Activated CD4-positive, CD25-positive, alpha-beta regulatory T cell treated with anti-CD3 and anti-CD28 coated beads, Interleukin-2, amount 50 U/mL, for 16 hours (primary cell): ENCODE measurements at places on chromosomes 12 and 14.

- DNase-seq, result no peak
These were observed 7.6 kb downstream of the EVL start for GRCh38 chr14:100072783-100073346.

GRCh38 chr12:122303068-122303467 is 36.8 kb upstream of the VPS33A start:
- DNase-seq, result no peak

DNA sequence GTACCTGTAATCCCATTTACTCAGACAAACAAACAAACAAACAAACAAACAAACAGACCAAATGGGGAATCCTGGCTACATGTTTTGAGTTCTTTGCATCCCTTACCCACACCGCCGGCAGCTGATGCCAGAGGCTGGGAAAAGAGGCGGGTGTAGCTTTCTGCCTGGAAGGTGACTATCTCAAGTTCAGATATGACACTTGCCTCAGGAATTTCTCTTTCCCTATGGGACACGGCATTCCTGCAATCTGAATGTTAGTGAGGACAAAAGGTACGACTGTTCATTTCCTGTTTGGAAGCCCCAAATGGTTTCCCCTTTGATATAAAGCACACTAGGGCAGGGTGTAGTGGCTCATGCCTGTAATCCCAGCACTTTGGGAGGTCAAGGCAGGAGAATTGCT is 2.9 kb downstream of the MYL2 start:
- no peak for DNase-seq

GRCh38 chr14:52314595-52315354 is 663 bp downstream of the PTGER2 start:
- DNase-seq, result no peak

DNA sequence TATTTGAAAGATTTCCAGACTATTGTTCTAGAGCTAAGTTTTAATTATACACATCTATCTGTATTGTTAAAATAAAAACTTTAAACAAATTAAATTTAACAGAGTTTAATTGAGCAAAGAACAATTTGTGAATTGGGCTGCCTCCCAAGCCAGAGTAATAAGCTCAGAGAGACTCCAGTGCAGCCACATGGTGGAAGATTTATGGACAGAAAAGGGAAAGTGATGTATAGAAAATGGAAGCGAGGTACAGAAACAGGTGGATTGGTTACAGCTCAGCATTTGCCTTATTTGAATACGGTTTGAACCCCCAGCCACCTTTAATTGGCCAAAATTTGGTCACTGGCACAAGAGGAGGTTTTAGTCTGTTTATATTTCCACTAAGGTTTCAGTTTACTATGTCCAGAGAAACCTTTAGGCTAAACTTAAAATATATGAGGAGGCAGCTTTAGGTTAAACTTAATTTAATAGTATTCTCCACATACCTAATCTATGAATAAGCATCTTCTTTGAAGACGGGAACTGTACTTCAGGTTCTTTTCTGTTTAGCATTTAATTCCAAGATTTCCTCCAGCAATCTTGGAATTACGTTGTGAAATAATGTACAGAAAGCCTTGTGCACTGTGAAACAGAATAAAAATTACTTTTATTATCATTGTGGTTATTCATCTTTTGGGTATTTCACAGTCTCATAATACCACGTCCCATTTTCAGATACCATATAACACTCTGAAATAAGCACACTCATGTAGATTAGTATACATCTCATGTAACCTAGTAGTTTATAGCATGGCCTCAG is 19.4 kb downstream of the SRGAP1 start:
- DNase-seq, result no peak

DNA sequence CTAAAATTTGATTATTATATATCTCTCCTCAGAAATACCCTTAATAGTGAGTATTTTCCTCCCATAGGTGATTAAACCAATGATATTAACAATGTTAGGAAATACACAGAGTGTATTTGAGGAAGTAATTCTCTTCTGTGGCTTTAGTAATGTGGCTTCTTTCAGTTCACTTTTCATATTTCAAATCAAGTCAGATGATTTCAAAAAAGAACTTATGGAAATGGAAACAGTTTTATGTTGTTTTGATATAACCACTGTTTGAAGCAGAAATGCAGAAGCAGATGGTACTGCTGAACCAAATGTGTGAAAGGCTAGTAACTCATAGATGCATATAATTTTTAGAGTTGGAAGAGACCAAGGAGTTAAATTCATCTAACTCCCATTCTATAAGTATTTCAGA is 1.9 kb upstream of the GPR33 start:
- no peak for DNase-seq

GRCh38 chr12:30845676-30846075 is 80.9 kb upstream of the TSPAN11 start:
- no peak for DNase-seq

GRCh38 chr14:95774265-95775160 is 60.6 kb upstream of the TCL1A start:
- peak; percentile 31 for DNase-seq

GRCh38 chr14:70186900-70187451 is 1.8 kb downstream of the SLC8A3 start:
- DNase-seq, result no peak

- DNase-seq, result no peak
These were observed 14.7 kb upstream of the SLC25A3 start for GRCh38 chr12:98578821-98579220.

DNA sequence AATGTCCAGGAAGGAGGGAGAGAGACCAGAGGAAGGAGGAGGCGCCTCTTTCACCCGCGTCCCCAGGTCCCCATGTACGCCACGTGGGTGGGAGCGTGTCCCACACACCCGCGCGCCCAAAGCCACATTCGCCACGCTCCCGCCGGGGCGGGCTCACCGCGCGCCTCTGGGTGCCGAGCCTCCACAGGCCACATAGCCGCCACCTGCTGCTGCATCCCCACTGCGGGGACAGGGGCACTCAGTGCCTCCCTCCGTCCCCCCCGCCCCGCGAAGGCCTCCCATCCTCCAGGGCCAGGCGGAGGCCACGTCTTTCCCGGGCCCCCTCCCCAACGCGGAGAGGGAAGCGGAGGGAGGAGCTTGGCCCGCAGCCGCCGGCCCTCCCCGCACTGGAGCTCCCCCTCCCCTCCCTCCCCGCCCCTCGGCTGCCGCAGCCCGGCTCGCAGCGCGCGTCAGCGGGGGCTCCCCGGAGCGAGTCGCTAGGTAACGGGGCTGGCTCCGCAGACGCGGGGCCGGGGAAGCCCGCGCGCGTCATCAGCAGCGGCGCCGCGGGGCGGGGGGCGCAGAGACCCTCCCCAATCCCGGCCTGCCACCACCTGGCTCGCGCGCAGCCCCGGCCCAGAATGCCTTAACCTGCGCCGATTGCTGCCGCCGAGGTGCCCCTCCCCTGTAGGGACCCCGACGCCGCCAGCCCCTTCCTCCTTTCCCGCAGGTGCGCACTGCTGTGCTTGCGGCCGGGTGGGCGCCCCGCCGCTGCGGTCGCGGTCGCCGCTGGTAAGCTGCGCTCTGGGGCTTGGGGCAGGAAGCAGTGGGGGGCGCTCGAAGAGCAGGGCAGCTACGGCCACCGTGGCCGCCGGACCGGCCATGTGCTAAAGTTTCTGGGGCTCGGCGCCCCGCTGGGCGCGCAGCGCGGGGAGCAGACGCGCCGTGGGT is 536 bp upstream of the TUNAR start:
- DNase-seq, result no peak

DNA sequence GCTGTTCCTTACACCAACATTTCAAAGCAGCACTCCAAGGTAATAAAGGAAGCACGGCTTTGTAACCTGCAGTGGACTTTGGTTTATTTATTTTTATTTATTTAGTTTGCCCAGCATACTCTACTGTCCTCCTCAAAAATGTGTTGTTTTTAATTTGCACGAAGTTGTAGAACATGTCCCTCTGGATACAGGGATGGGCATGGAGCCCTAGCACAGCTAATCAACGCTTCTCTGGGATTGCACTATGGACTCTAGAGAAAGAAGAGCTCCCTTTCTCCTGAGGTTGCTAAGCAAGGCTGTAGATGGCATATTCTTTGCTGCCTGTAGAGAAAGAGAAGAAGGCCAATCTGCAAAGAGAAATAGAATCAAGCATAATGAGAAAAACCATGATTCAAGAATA is 5.9 kb upstream of the ANAPC5 start:
- DNase-seq, result no peak
